ENCODE measurements at places on chromosomes 7 and 10.

- no peak for DNase-seq
Observed at GRCh38 chr10:3172081-3172445, 519 bp downstream of the PITRM1 start.

DNA sequence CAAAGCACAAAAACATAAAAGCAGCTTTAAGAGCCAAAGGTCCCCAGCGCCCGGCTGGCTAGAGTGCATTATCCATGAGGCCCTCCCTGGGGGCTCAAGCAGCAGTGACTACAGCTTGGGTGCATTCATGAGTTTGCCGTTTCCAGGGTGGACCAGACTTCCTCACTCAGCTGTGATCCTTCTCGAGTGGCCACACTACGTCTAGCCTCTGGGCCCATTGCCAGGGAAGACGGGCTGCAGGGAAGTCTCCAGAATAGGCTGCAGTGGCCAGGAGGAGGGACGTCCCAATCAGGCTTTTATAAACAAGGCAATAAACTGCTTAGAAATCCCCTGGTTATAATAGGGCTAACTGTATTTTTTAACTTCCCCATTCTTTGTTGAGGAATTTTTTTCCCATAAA lies 89.4 kb upstream of the C1QL3 start:
- no peak for DNase-seq

- no peak for DNase-seq
Observed at GRCh38 chr7:140327261-140327661, 71.1 kb downstream of the SLC37A3 start.

DNA sequence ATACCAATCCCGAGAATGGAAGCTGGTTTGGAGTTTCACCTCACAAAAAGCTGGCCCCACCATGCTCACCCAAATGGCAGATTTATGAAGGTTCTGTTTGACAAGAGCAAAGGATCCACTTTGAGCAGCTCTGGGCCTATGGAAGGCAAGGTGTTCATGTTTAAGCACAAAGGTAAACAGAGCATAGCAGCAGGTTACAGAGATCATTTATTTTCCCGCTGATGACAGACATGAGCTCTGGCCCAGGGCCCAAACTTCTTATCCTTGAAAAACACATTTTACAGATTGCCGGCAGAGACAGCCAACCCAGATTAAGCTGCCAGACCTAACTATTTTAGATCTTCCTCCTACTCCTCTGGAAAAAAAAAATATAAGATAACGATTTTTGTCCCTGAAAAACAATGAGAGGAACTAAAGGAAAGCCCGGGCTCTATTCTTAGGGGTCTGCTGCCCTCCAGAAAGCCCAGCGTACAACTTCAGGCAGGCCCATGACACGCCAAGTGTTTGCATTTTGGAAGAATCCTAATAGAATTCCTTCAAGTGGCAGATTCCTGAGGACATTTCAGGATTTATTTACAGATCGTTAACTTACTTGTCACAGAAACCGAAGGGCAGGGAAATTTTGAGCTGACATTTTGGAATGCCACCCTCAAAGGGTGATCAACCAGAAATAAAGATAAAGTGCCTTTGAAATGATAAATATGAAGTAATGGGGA lies 40.0 kb downstream of the SYPL1 start:
- DNase-seq = no peak

DNA sequence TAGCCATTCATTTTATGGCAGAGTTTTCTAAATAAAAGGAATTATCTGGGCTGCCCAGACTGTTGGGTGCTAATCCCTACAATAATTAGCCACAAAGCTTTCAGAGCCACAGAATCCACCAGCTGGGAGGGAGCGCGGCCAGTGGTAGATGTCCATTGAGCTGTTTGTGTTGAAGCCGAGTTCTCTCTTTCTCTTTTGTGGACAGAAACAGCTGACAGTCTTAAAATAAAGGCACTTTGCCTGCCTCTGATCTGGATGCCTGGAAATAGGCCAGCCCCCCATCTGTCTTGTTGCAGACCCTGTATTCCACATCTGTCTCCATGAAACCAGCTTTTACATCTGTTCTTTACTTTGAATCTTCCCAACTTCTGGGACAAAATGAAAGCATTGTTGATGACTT lies 66.1 kb downstream of the MTPN start:
- DNase-seq = no peak

DNA sequence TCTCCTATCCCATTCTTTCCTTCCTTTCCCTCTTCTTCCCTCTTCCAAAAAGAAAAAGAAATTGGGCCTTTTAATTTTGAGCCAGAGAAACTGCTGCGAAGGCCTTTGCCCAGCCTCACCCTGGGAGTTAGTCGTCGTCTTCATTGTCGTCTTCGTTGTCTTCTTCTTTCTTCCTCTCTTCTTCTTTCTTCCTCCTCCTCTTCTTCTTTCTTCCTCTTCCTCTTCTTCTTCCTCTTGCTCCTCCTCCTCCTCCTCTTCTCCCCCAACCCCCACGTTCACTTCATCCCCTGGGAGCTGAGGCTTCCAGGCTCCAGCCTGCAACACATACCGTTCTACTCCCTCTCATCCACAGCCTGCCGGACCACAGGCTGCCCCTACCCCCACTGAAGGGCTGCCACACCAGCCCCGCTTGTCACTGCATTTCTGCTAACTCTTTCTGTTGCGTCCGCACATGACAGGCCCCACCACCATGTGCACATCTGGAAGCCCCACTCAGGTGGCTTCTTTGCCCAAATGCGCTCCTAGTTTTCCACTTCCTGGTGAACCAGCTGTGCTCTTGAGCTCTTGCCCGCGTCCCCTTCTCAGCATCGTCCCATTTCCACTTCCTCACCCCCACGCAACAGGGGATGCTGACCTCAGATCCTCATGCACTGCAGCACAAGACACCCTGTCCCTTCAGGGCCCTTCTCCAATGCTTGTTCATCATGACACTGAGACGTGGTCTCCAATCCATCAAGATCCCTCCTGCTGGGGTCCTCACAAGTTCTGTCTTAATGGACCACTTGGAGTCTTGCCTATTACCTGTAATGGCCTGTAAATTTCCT lies 94.9 kb upstream of the SH2B2 start:
- DNase-seq = no peak

DNA sequence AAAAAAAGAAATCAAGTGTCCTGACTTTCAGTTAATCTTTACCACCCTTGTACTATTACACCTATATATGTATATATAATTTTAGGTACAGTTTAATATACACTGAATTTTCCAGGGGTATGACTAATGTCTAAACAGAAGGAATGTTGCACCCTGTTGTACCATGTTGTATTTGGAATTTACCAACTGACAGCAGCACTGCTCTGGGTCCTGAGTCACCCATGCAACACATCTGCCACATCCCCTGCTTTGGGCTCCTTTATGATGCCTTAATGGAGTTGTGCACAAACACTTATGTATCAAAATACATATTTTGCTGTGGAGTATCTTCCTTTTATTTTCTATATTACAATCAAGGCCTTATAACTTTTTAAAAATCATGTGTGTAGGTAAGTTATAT lies 21.2 kb downstream of the YAE1 start:
- DNase-seq = no peak

DNA sequence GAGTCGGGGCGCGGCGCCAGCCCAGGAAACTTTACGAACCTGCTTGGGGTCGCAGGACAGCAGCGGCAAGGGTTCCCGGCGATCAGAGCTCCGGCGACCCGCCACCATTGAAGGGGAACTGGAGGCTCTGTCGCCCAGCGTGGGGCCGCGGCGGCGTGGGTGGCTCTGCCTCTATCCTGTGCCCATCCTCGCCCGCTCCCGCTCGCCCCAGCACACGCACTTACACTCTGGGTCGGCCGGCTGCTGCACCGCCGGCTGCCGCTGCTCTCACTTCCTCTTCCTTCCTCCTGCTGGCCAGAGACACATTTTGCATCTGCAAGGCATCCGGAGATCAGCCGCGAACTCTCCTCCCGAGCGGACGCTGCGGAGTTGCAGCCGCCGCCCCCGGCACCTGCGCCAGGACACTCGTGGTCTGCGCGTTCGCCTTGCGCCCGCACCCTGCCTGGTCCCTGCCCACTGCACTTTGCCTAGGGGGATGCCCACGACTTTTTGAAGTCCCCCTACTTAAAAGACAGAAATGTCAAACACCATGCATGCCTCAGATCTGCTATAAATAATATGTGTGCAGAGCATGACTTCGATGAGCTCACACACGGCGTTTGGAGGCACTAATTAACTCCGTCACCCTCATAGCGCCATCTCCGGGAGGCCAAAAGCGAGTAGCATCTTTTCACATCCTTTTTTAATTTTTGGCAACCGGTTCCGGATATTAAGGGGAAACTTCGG lies at the start of gene ELMO1:
ELMO1 (minus strand) TSS at position 229 of the 726 bp plus-strand sequence. CDS start 106,174 bp downstream, outside the sequence.
- no peak for DNase-seq

DNA sequence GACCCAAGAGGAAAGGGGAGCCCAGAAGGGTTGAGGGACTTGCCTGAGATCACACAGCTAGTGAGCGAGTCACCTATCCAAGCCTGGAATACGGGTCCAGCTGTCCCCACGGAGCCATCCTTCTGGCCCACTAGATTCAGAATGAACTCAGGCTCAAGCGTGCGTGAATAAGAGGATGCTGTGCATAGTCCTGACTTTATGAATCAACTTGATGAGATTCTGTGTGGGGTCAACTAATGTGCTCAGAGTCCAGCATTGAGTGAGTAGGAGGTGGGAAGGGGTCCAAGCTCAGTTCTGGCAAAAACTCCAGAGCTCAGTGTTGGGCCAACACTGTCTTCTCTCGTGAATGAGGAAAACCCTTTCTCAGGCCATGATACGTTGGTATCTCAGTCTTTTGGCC lies 41.4 kb downstream of the CAMK1D start:
- DNase-seq = no peak

DNA sequence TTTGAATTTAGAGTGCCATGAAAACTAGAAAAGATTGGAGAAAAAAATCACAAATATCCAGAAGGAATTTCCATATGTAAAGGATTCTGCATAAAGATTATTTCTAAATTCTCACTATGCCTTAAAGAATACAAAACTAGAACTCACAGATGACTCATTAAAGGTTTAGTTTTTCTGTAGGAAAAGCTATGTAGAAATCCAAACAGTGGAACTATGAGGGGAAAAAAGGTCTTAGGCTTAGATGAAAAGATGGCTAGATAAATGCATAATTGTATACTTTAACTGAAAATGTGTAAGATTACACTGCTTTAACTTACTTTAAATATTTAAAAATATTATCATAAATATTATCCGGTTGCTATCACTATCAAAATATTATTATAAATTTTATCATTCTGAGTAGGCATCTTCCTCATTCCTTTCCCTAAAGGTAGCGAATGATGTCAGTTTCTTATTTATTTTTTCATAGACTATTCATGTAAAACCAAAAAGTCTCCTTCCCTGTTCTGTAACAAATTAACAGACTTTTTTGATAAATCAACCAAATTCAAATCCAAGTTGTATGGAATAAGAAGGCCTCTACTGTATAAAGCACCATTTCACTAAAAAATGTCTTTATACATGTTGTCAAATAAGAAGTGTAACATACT lies 69.1 kb upstream of the COMTD1 start:
- DNase-seq = no peak

DNA sequence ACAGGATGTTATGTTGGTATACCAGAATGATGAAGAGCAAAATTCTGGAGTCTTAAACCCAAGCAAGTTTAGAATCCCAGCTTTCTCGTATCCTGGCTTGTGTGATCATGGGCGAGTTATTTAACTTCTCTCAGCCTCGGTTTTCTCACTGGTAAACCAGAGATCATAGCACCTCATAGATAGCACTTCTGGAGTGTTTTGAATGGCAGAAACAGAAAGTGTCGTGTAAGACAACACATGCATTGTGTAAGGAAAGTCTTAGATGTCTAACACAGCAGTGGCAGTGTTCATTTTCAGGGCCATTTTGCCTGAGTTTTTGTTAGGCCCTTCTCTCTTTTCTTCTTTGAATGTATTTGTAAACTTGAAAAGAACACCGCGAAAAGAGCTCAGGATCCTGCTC lies 465.1 kb downstream of the AUTS2 start:
- no peak for DNase-seq
